ENCODE measurements at places on chromosomes 1 and 21.

- DNase-seq, result no peak
Measured at GRCh38 chr1:21247892-21248715, 42.2 kb downstream of the ECE1 start.

DNA sequence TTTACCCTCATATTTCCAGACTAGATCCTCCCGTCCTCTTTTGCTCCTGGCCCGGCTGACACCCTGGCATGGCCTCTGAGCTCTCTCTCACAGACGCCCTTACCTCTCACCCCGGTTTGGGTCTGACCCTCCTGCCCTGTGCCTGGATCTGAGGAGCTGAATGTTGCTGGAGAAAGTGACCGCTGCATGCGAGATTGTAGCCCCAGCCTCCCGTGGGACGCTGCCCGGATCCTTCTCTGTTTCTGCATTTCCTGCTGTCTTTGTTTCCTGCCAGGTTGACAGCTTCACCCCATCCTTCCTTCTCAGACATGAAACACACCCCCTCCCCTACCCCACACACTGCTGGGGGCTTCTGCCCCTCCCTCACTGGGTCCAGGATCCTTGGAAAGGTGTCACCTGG is 9.5 kb downstream of the FAM131C start:
- DNase-seq, result no peak

- DNase-seq, result no peak
Measured at GRCh38 chr1:226061068-226061840, 1.3 kb upstream of the H3-3A start.

- peak; percentile 26 for DNase-seq
Measured at GRCh38 chr1:163093169-163093568, 24.0 kb downstream of the RGS4 start.

- no peak for DNase-seq
Measured at GRCh38 chr1:36602184-36602583, 119.5 kb upstream of the CSF3R start.

DNA sequence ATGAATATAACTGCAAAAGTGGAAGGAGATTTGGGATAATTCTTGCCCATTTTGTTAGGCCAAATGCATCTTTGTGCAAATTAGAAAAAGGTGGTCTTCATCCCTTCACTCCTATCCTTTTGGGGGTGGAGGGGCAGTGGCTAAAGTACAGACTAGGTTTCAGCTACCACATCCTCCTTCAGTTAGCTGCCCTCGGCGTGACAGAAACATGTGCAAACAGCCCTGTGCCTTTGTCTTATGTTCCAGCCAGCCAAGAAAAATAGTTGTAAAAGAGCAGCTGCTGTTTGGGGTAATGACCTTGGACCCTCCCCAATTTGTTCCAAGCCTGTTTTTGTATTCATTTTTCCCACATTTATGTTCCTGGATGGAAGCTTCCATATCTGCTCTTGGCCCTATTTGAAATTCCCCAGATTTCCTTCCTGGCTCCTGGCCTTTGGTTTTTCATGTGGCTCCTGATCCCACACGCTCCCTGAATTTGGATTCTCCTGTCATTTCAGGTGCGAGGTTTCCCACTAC is 8.3 kb upstream of the LGALS8 start:
- DNase-seq, result no peak

- DNase-seq, result no peak
Measured at GRCh38 chr1:73874806-73875205, 323.2 kb downstream of the LRRIQ3 start.

- DNase-seq, result peak; percentile 67
Measured at GRCh38 chr1:99481391-99481996, 164.4 kb upstream of the PALMD start.

DNA sequence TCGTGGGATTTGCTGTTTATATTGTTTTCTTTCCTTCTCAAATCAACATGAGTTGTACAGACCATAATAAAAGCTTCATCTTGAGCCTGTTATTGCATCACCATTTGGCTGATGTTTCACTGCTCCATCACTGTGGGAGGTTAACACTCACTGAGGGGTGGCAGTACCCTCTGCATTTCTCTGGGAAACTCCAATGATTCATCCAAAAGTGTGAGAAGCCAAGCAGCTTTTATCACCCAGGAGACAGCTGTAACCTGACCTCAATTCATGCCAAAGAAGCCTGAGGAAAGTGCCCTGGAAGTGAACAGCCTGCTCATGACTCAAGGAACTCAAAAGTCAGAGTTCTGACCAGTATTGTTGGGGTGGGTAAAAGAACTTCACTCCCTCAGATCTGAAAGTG is 84.1 kb downstream of the GPR88 start:
- DNase-seq, result no peak

DNA sequence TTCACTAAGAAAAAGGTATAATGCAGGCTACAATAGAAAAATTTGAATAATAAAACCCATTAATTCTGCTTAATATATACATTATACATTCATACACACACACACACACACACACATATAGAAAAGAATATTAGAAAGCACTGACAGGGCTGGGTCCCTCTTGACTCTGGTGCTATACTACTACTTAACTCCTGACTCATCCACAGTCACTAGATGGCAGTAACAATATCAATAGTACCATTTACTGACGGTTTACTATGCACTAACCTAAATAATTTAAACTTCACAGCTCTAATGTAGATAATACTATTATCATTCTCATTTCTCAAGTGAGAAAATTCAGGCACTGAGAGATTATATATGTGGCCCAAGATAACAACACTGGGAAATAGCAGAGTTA is 87.5 kb downstream of the COP1 start:
- no peak for DNase-seq

- no peak for DNase-seq
Measured at GRCh38 chr1:214935258-214935657, 147.3 kb upstream of the KCNK2 start.

All from RPMI8226 (cell line).